Breast epithelium (tissue), 4 donors: ENCODE measurements at places on chromosomes 2 and 18. TPM values are rescaled to one million over a fixed set of nuclear protein-coding genes. Genes with fewer than 3 reads are reported as not detected.

The SERPINB3 gene
- not detected for total RNA-seq

The KIAA2012 gene
- not detected for total RNA-seq

GRCh38 chr18:34647251-34647650, 62.8 kb upstream of the DTNA start:
- DNase-seq: no peak

GRCh38 chr18:12960853-12961397, 13.1 kb downstream of the SEH1L start:
- DNase-seq: no peak

The MAPRE3 gene
- total RNA-seq: 21.3 TPM

DNA sequence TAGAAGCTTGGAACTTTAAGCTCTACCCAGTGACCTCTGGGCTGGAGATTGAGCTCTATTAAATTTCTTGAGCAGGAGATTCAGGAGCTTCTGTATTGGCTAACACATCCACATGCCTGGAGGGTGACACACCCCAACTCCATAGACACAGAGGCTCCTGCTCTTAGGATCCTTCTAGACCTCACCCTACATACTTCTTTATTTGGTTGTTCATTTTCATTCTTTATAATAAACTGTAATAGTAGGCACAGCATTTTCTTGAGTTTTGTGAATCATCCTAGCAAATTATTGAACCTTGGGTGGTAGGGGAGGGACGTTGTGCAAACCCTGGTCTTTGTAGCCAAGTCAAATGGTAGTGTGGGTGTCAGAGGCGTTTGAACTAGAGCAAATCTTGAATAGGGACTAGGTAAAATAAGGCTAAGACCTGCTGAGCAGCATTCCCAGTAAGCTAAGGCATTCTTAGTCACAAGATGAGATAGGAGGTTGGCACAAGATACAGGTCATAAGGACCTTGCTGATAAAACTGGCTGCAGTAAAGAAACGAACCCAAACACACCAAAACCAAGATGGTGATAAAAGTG, 323.8 kb upstream of the GALNT5 start:
- DNase-seq: no peak
